GOT3 (cell line): ENCODE measurements at places on chromosomes 12 and 14.

DNA sequence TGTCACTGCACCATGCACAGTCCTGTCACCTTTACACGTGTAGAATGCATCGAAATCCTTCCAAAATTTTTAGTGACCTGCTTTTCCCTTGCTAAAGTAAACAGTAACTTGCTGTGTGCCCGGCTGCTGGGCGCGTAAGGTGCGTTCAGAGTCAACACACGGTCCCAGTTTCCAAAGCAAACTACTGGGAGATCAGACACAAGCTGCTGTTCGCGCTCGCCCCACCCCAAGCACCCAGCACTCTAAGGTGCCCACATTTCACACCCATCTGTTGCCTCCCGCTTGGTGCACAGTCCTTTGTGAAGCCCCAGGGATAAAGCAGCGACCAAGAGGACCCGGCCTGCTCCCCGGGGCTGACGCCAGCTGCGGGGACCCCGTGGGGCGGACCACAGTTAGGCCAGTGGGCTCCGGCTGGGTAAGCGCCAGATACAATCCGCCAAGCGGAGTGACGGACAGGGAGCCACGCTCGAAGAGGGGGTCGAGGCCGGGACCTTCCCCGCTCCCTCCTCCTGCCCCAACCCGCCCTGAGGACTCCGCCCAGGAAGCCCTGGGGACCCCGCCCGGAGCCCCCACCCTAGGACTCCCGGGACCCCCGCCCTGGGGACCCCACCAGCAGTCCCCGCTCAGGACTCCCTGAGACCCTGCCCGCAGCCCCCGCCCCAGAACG is 633 bp downstream of the STX2 start:
- DNase-seq = no peak

GRCh38 chr14:56338674-56339073 is 220.5 kb downstream of the PELI2 start:
- no peak for DNase-seq

GRCh38 chr14:99891266-99891665 is 98.1 kb downstream of the EML1 start:
- no peak for DNase-seq

DNA sequence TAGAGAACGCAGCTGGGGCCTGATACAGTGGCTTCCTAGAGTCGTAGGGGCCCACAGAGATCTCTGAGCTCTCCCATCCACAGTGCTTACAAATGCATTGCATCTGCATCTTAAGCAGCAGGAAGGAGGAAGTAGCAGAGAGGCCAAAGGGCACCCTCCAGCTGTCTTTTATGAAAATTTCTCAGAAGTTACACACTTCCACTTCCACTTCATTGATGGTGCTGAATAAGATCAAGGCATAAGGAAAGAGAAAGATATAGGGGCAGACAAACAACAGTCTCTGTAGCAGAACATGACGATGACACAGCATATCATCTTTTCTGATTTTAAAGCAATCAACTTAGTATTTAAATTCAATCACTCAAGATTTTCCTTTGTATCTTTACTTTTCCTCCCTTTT is 51.6 kb upstream of the ABCC9 start:
- no peak for DNase-seq

DNA sequence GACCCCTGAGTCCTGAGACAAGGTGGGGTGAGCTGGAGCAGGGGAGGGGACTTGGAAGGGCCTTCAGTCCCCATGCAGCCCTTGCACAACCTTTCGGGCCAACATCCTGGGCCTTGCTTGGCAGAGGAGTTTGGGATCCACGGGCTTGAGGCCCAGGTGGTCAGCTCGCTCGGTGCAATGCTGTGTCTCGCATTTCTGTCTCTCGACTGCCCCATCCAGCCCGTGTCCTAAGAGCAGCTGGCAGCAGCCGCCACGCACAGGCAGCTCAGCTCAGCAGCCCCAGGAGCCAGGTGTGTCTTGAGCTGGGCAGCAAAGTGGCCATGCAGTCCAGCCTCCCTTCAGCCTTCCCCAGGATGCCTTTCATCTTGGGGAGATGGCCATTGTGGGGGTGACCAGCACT is 10.8 kb downstream of the PACS2 start:
- DNase-seq = no peak

DNA sequence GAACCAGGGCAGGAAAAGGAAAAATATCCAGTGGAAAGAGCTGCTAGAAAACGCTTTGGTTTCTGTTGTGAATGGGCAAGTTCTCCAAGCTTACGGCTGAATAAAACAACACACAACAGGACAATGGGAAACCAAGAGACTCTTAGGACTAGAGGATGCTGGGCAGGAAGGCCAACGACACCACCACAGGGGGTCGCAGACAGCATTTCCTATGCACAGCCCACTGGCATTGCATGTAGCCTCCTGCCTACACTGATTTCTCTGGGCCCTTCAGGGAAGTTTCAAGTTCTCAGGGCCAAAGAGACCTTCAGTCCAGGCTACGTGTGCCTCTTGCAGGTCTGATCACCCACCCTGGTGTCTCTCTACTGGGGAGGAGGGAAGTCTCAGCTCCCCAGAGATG is 108.0 kb downstream of the RIMBP2 start:
- no peak for DNase-seq

GRCh38 chr12:10354071-10354470 is 35.8 kb downstream of the KLRK1 start:
- DNase-seq = no peak

GRCh38 chr12:27272373-27273028 is 28.4 kb downstream of the STK38L start:
- DNase-seq = no peak

DNA sequence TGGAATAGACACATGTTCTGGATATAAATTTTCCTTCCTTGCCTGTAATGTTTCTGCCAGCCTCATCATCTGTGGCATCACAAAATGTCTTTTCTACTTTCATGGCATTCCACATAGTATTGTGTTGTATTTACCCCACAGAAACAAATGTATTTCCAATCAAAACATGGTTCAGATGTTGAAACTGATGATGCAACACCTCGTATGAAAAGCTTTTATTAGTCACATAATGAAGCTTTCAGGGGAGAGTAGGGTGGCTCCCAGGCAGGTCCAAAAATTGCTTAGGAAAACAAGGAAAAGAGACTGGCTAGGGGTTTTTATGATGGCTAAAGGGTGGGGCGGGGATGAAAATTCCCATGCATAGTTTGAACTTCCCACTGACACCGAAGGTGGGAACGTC is 29.1 kb upstream of the ZNF641 start:
- DNase-seq = no peak

DNA sequence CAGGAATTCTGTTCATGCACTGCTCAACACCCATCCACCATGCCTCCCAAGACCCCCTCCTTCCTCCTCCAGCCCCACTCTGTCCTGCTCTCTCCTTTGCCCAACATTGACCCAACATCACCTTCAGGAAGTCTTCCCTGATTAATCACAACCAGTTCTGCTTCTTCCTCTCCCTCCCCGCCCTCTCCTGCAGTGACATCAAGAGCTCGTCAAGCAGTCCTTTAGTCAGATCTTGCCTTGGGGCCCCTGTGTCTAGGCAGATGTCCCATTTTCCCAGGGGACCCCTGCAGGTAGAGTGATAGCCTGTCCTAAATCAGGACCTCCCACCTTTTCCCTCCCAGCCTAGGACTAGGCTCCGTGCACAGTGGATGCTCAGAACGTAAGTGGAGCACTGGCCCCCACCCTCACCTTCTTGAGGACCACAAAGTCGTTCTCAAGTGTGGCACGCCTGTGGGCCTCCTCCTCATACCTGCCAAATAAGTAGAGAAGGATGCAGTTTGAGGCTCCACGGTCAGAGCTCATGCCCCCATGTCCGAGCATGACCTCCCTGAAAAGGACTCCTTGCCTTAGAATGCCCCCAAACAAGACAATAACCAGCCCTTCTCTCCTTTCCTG is 2.3 kb downstream of the KRT78 start:
- DNase-seq = no peak

DNA sequence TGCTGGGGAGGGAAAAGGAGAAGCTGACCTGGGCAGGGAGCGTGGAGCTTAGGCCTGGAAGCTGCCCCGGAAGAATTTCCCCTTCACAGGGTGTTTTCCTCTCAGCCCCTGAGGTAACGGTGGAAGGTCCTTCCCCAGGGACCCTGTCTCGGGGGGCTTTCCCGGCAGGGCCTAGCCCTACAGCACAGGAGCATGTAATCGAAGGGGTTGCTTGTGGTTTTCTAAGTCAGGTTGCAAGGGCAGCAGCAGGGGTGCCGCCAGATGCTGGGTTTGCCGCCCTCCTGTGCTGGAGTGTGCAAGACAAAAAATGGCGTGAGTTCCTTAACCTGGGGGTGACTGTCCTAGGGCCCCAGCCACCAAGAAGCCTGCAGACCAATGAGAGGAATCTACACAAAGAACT is 1.6 kb upstream of the KRT74 start:
- DNase-seq = no peak

DNA sequence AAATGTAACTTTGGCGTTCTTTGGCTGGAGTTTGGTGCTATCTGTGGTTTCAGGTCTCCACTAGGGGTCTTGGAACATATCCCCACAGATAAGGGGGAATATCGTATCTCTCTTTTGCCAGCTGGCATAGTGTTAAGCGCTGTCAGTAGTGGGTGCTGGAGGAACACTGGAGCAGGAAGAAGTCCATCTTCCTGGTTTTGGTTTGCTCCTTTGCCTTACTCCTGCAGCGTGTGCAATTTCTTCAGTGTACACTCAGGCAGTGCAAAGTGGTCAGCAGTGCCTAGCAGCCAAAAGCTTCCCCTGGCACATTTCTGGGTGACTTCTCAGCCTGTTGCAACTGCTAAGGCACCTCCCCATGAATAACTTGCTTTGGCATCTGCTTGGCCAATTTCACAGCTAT is 11.7 kb upstream of the RIPK3 start:
- no peak for DNase-seq

DNA sequence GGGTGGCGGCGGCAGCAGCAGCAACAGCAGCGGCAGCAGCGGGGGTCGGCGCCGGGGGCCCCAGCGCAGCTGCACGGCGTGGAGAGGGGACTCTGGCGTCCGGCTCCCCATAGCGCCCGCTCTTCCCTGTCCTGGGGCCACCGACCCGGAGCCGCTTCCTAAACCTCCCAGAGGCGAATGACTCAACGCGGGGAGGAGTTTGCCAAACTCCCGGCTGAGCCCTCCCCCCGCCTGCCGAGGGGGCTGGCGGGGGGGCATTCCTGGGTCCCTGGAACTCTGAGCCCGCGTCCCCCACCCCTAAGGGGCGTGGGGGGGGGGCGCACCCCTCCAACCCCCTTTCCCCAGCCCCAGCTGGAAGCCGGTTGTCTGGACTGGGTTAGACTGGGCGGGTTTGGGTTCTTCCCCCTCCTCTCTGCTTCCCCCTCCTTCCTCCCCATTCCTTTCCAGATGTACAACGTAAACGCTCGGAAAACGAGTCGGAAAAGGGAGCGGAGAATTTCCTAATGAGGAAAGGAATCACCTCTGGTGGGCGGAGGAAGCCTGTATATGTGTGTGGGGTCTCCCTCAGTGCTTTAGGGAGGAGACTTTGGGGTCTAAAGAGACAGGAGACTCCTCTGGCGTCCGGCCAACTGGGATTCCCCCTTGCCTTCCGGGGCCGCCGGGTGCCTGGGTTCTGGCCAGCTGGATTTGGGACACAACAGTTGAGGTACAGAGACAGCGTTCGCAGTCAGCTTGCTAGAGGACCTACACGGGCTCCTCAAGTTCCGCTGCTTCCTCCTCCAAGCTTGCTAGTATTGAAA is at the start of gene ITGA5:
Gene ITGA5, minus strand, starts transcription at position 179 of the 800 bp plus-strand sequence. Its CDS starts 68 bp downstream, at position 111.
- no peak for DNase-seq

GRCh38 chr12:5589054-5589453 is 157.1 kb downstream of the NTF3 start:
- DNase-seq = no peak

DNA sequence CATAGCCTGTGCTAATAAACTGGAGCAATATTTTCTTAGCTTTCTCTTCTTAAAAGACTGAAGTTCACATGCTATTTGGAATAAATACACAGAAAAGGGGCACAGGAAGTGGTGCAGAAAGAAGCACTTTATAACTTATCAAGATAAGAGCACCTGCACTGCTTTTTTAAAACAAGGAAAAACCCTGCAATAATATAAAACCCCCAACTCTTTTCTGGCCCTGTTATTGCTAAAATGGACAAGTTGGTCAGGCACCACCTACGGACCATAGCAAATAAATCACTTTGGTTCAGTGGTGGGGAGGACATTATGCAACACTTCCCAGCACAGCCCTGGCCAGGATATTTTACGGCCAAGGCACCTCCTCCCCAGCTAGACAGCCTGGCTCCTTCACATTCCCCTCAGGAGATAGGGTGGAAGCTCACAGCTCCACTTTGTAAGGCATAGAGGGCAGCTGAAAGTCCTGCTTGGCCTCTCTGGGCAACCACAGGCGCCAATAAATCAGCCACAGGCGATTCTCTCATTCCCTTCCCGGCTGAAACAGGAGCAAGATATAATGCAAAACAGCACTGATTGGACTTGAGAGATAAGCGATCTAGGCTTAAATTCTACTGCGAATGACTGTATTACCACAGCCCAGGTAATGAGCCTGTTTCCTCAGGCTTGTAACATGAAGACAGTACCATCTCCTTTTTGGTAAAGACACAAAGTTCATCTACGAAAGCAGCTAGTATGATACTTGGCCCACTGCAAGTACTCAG is 2.0 kb downstream of the ZBTB25 start:
- DNase-seq = no peak

- DNase-seq = no peak
Observed at GRCh38 chr12:112305951-112306350, 76.3 kb downstream of the HECTD4 start.

DNA sequence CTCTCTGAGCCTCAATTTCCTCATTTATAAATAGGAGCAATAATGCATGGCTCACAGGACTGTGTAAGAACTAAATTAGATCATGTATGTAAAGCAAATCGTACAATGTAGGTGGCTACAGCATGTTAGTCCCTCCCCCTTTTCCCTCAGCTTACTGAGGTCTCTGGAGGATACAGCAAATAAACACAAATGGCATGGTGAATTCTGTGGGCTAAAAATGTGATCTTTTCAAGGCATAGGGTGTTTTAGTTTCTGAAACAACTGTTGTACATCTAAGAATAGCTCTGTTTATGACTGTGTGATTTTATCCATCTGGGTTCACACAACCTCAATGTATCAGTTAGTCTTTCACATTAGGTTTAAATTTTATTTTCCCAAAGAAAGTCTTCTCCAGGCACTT is 121.2 kb upstream of the PLEKHG7 start:
- no peak for DNase-seq

GRCh38 chr14:100504372-100505078 is 82.7 kb downstream of the BEGAIN start:
- no peak for DNase-seq

DNA sequence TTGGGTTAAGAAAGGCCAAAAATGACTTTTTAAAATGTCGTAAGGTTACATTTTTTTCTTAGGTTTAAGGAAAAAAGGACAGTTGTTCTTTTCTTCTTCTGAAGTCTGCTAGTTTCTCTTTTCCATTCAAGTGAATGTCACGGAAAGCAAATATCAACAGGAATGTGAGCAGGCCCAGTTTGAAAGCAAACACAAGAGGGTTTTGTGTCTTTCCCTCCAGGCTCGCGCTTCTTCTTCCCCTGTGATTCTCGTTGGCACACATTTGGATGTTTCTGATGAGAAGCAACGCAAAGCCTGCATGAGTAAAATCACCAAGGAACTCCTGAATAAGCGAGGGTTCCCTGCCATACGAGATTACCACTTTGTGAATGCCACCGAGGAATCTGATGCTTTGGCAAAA is 85.4 kb downstream of the LRRK2 start:
- no peak for DNase-seq

GRCh38 chr12:130831876-130832405 is 7.1 kb downstream of the STX2 start:
- no peak for DNase-seq
